SK-N-SH (cell line): ENCODE measurements at places on chromosomes 5 and 9. TPM values are rescaled to one million over a fixed set of nuclear protein-coding genes. Genes with fewer than 3 reads are reported as not detected.

Gene GDF9
- polyA plus RNA-seq, result 0.82 and 1.2 TPM in 2 replicates

Gene PPP3R2
- not detected in 2 replicates for polyA plus RNA-seq

Gene TESK1
- 26.0 TPM in 2 replicates for polyA plus RNA-seq

Gene NRG2
- polyA plus RNA-seq, result 3.5 and 3.7 TPM in 2 replicates

Gene RNF180
- 0.02 and 0.05 TPM in 2 replicates for polyA plus RNA-seq

Gene GPRIN1
- 5.9 and 6.6 TPM in 2 replicates for polyA plus RNA-seq

Gene CDX1
- 0.23 and 0.26 TPM in 2 replicates for polyA plus RNA-seq

Gene TRPM6
- 0.03 and 0.08 TPM in 2 replicates for polyA plus RNA-seq

Gene SV2C
- 0.05 and 0.13 TPM in 2 replicates for polyA plus RNA-seq

Gene RNF145
- 34.3 and 36.1 TPM in 2 replicates for polyA plus RNA-seq

Gene PCDHA11
- not detected in 2 replicates for polyA plus RNA-seq

Gene IRGM
- polyA plus RNA-seq, result 0.13 and 0.19 TPM in 2 replicates

Gene DTWD2
- 2.4 and 2.5 TPM in 2 replicates for polyA plus RNA-seq

Gene OR1J2
- not detected in 2 replicates for polyA plus RNA-seq

Gene PCDHB13
- 0.85 and 0.88 TPM in 2 replicates for polyA plus RNA-seq

Gene GEMIN5
- polyA plus RNA-seq, result 6.6 and 8.4 TPM in 2 replicates

Gene TRIM41
- 35.3 and 35.9 TPM in 2 replicates for polyA plus RNA-seq

Gene PRDM9
- not detected in 2 replicates for polyA plus RNA-seq

Gene SEMA5A
- polyA plus RNA-seq, result 0.58 and 0.71 TPM in 2 replicates

Gene DDX4
- not detected in 2 replicates for polyA plus RNA-seq

Gene ESM1
- polyA plus RNA-seq, result 36.5 and 37.4 TPM in 2 replicates

Gene SAXO1
- polyA plus RNA-seq, result 0.03 TPM in 1 of 2 replicates, not detected in the other

Gene SLC6A19
- polyA plus RNA-seq, result not detected in 2 replicates

Gene PCDHA1
- 0.16 and 0.21 TPM in 2 replicates for polyA plus RNA-seq

Gene POLE3
- 40.1 and 48.3 TPM in 2 replicates for polyA plus RNA-seq

Gene SEMA6A
- polyA plus RNA-seq, result 0.18 and 0.29 TPM in 2 replicates

Gene HAPLN1
- 0.30 and 0.39 TPM in 2 replicates for polyA plus RNA-seq

Gene ERP44
- 9.4 and 10.0 TPM in 2 replicates for polyA plus RNA-seq

Gene LRRC26
- not detected in 2 replicates for polyA plus RNA-seq

Gene LCNL1
- not detected in 2 replicates for polyA plus RNA-seq

Gene ADGRD2
- polyA plus RNA-seq, result 0.05 and 0.10 TPM in 2 replicates

Gene PKD2L2
- polyA plus RNA-seq, result 0.11 and 0.26 TPM in 2 replicates

Gene CCDC171
- 0.54 and 1.1 TPM in 2 replicates for polyA plus RNA-seq
